ENCODE measurements at places on chromosomes 1 and 21.

DNA sequence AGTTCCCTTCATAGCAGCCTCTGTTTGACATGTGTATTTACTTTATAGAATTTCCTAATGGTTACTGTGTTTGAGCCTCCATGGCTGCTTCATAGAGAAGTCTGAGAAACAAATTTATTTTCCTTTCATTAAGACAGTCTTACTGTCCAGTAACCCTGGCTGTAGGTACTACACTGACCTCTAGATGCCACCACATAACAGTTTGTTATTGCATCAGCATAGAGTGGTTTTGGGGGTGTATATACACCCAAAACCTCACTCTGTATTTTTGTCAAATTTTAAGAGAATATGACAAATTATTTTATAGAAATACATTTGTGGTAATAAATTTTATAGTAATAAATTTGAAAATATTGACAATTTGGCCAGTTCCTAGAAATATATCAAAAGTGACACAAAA lies 57.3 kb downstream of the OBSCN start:
- DNase-seq: no peak

- DNase-seq: no peak
Observed at GRCh38 chr1:7426780-7427604, 344.1 kb upstream of the VAMP3 start.

GRCh38 chr1:180947901-180948640 lies 35.4 kb downstream of the KIAA1614 start:
- DNase-seq: no peak

DNA sequence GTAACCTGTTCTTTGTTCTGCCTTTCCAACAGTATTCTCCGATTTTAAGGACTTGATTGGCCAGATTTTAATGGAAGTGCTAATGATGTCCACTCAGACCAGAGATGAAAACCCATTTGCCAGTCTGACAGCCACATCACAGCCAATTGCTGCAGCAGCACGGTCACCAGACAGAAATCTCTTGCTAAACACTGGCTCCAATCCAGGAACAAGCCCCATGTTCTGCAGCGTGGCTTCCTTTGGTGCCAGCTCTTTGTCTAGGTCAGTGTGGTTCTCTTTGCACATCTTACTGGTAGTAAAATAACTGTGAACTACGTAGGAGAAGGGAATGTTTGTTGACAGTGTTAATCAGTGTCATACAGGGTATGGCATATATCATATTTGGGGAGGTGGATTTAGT lies 72.7 kb downstream of the UBE4B start:
- DNase-seq: no peak

- no peak for DNase-seq
Observed at GRCh38 chr1:64691626-64692025, 53.2 kb upstream of the RAVER2 start.

Measured in NCI-H2171 (cell line).